ENCODE measurements at places on chromosomes 6 and 20. TPM values are rescaled to one million over a fixed set of nuclear protein-coding genes. Genes with fewer than 3 reads are reported as not detected.

VNN1 gene
- 0.24 TPM for total RNA-seq

- DNase-seq, result no peak
Observed at GRCh38 chr6:156617941-156618340, 159.2 kb upstream of the ARID1B start.

DNA sequence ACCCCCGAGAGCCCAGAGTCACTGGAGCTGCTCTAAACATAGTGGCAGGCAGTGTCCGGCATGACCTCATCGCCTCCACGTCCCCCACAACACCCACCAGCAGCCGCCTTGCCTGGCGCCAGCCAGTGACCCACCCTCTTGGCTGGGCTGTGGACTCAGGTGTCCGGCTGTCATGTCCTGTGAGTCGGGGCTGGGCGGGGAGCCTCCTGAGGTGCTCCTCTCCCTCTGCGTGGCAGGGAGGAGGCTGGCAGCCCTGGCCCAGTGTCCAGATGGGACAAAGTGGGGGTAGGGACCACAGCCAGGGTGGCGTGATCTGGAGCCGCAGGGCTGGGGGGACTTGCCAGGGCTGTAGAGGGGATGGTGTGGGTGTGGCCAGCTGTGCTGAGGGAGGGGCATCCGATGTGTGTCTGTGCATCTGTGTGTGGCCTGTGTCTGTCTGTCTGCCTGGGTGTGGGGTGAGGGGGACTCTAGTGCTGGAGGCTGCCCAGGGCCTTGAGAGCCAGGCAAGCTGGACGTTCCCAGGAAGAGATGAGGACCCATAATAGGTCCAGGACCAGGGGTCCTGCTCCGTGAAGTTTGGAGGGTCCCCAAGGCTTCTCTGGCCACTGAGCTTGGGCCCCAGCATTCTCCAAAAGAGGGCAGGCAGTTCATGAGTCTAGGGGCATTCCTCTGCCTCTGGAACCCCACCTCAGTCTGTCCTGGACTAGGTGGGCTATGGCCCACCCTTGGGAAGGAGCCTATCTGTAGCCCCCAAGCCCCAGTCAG, 2.3 kb upstream of the SOX18 start:
- no peak for DNase-seq

DNA sequence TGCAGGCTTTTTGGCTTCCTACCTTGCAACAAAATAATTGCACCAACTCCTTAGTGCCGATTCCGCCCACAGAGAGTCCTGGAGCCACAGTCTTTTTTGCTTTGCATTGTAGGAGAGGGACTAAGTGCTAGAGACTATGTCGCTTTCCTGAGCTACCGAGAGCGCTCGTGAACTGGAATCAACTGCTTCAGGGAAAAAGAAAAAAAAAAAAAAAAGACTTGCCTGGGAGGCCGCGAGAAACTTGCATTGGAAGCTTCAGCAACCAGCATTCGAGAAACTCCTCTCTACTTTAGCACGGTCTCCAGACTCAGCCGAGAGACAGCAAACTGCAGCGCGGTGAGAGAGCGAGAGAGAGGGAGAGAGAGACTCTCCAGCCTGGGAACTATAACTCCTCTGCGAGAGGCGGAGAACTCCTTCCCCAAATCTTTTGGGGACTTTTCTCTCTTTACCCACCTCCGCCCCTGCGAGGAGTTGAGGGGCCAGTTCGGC, 420 bp downstream of the SOX4 start:
- DNase-seq, result peak; percentile 63

DNA sequence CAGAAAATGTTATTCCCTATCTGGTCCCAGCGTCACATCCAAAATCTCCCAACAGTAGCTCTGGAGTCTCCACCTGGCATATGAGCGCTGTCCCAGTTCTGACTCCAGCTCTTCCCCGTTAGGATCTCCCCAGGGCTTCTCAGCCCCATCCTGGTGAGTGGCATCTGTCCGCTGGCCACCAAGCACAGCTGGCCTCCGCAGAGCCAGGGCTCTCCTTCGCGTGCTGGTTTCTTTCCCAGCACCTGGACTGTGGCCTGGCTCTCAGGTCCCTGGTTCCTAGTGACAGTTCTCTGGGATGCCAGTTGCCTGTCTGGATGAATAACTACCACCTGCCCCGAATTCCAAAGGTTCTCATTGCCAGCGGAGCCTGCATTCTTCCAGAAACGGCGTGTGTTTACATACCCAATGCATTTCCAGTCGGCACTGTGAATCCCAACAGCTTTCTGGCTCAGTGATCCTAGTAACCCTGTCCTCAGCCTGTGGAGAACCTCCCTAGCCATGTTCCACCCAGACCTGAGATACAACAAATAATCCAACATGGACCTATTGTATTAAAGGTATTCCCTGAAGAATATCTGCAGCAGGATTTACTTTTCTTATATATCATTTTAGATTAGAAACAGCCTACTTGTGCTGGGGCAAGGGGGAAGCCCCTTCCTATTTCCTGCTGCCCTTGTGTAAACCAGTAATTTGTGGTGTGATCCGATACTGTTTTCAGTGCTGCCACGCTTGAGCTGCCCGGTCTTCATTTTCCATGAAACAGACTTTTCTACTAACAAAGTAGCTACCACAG, 69.9 kb upstream of the PDE10A start:
- no peak for DNase-seq

TMEM217 gene
- total RNA-seq, result 0.78 TPM

DNA sequence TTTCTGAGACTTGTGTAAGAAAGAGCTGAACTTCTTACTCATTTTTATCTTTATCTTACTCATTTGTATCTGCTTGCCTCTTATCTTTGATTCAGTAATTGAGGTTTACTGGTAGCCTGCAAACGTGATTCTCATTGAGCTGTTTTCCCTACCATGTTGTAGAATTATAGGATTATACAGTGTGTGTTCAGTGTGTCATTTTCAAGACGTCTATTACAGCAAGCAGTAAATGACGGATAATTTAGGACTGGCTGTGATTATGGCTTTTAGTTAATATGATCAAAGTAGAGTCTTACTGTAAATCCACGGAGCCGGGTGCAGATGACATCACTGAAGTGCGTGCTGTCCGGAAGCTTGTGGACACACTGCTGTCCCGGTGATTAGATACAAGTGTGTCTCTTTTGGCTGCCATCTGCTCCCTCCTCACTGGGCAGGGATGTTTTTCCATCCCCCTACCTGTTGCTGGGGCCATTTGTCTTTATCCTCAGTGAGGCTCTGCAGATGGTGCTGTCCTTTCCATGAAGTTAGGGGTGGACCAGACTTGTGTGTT, 6.0 kb downstream of the NELFCD start:
- DNase-seq, result no peak

All from RPMI7951 (cell line).